ENCODE measurements at places on chromosomes 7 and 10. TPM values are rescaled to one million over a fixed set of nuclear protein-coding genes. Genes with fewer than 3 reads are reported as not detected.

The OR2A42 gene
- not detected for total RNA-seq

The LIPK gene
- not detected for total RNA-seq

The ACTL6B gene
- total RNA-seq: 0.14 TPM

The LMOD2 gene
- total RNA-seq: not detected

The BMPR1A gene
- 78.8 TPM for total RNA-seq

The PYROXD2 gene
- total RNA-seq: not detected

The SH2D4B gene
- total RNA-seq: not detected

The GCK gene
- not detected for total RNA-seq

The HOXA3 gene
- total RNA-seq: 2.2 TPM
